CD4-positive, alpha-beta T cell treated with Interferon gamma for 1 hour (primary cell): ENCODE measurements at places on chromosomes 4 and X.

DNA sequence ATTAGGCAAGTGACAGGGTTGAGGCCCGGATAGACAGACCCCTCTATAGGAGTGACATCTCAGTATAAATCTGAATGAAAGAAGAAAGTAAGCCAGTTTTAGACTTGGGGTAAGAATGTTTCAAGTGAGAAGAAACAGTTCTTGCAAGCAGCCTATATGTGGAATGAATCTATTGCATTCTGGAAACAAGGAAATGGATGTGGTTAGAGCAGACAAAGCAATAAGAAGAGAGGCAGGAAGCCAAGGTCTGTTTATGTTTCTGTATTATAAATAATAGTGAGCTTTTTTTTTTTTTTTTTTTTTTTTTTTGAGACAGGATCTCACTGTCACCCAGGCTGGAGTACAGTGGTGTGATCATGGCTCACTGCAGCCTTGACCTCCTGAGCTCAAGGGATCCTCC, 255.8 kb downstream of the UNC5C start:
- no peak for DNase-seq

DNA sequence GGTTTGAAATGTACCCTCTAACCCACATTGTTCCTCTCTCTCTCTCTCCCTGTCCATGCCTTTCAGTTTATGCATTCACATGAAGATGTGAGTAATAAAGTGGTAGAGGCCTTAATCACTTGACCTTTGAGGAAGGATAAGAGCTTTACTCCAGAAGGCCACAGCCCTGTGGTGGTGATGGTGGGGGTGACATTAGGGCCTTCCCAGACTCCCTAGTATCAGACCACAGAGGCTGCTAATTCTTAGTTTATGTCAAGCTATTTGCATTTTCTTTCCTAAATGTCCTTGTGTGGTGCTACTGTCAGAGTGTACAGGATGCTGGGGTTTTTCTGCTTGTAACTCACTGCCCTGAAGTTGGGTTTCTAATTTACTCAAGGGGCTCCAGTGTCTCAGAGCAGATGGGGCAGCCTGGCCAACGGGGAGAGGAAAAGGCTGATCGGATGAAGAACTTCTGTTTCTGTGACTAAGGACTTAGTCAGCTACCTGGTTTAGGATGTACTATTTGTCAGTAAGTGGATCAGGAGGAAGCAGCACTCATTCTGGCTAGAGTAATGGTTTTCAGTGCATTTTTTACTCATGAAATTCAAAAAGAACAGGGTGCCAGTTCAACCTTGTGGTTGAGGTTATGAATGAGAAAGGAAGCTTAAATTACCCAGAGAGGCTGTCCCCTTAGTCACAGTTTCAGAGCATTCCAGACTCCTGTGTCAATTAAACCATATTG, 509.6 kb upstream of the DIPK2B start:
- DNase-seq, result no peak

GRCh38 chr4:102881343-102881742, 12.6 kb downstream of the CISD2 start:
- no peak for DNase-seq

GRCh38 chr4:24693636-24694035, 101.7 kb upstream of the SOD3 start:
- DNase-seq, result no peak

DNA sequence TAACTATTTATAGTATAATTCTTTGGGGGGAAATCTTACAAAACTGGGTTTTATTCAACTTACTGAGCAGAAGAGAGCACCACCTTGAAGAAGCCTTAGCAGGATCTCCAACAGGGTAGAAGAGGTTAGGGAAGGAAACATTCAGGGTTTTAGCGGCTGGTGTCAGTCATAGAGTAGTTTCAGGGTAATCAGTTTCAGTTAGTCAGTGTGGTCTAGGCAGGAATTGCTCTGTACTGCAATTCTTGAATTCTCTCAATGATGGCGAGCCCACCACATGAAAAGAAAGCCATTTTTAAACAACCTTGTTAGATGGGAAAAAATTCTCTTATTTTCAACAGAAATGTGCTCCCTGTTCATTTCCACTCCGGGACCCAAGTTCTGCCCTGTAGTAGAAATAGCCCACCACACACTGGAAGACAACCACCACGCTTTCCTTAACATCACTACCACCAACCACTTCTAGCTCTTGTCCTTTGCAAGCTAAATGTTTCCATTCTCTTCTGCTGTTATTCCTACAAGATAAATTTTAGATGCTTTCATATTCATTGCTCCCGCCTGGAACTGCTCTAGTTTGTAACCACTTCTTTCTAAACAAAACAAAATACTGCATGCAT, 25.9 kb downstream of the COL25A1 start:
- DNase-seq, result no peak

DNA sequence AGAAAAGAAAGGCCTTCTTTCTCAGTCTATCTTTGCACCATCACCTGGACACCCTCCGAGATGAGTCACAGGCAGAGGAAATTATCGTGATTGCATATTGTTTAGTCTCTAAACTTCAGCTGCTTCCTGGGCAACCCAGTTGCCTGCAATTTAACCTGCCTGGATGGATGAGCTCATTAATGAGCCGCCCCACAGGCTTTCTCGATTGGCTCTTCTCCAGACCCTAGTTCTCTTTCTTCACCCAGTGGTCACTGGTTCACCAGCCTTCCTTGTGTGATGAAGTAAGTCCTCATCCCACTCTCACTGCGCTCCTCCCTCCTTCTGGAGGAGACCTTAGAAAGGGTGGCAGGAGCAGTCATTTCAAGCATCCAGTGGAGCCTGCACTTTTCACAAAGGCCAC, 94.4 kb downstream of the SOWAHB start:
- DNase-seq, result no peak

DNA sequence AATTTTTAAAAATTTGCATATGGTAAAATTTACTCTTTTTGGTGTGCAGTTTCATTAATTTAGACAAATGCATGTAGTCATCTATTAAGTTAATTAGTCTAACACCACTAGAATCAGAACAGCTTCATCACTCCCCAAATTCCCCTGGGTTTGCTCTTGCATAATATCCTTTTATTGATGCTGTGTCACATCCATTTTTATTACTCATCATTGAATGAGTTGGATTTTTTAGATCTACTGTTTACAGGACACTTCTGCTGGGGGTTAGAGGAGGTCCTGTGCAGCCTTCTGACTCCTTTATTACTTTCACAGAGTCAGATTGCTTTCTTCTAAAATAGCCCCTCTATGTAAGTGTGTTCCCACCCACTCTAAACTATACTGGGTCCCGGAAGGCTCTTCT, 65.9 kb downstream of the MTHFD2L start:
- DNase-seq, result no peak
